ENCODE measurements at places on chromosomes 12 and 14. TPM values are rescaled to one million over a fixed set of nuclear protein-coding genes. Genes with fewer than 3 reads are reported as not detected.

BATF gene
- not detected for total RNA-seq

SLC38A6 gene
- 18.0 TPM for total RNA-seq

VWF gene
- total RNA-seq = 0.15 TPM

HOXC5 gene
- total RNA-seq = 1.0 TPM

PDZRN4 gene
- not detected for total RNA-seq

RHEBL1 gene
- 4.1 TPM for total RNA-seq

P2RX2 gene
- total RNA-seq = not detected

CLEC2D gene
- 0.48 TPM for total RNA-seq

RIPK3 gene
- not detected for total RNA-seq

Data from A549 treated with AZD2906 at 1 μM for 4 hours (cell line).